ENCODE measurements at places on chromosomes 6 and 20. TPM values are rescaled to one million over a fixed set of nuclear protein-coding genes. Genes with fewer than 3 reads are reported as not detected.

DNA sequence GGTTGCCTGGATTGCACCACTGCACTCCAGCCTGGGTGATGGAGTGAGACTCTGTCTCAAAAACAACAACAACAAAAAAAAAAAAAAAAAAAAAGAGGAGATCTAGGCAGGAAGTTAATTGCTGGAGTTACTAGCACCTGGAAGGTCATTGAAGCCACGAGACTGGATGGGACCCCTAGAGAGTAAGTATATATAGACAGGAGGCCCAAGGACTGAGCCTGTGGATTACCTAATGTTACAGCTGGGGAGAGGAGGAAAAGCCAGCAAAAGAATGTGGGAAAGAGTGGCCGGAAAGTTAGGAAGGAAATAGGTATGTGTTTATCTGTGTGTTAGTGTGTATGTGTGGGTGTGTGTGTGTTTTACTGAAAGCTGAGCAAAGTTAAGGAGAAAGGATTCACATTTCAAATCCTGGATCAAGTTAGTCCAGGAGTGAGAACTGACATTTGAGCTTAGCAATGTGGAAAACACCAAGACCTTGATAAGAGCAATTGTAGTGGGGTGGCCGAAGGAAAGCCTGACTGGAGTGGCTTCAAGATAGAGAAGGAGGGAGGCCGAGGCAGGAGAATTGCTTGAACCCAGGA is 38.4 kb downstream of the ANKRD6 start:
- no peak overlapping the region for H3K27ac ChIP-seq
- H3K27me3 ChIP-seq: no peaks in the 10 kb centered on the region
- no peak for DNase-seq
- H3K4me1 ChIP-seq: no peaks in the 10 kb centered on the region
- H3K36me3 ChIP-seq: no peaks in the 10 kb centered on the region

- H3K27ac ChIP-seq: no peak overlapping the region
- no peaks in the 10 kb centered on the region for H3K27me3 ChIP-seq
- DNase-seq: no peak
- H3K4me1 ChIP-seq: no peaks in the 10 kb centered on the region
- no peak overlapping the region for H3K4me3 ChIP-seq
Measured at GRCh38 chr6:38783443-38784228, 68.5 kb downstream of the DNAH8 start.

DNA sequence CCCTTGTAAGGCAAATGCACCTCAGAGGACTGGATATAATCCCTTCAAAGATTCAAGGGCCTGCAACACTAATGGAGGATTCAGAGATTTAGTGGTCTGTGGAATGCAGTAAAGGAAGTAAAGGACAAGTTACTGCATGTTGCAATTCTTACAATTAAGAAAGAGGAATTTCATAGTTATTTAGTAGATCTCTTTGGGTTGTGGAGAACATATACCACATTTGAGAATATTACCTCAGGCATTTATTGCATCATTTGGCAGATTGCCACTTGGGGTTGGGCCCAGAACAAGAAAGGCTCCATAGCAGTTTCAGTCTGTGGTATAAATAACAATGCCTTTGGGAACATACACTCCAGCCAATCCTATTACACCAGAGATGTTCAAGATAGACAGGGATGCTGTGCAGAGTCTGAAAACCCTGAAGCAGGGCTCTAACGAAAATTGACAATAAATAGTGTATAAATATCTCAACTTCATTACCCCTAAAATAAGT is 20.9 kb upstream of the EPM2A start:
- H3K27me3 ChIP-seq: no peaks in the 10 kb centered on the region
- no peaks in the 10 kb centered on the region for H3K36me3 ChIP-seq
- no peaks in the 10 kb centered on the region for H3K4me1 ChIP-seq
- H3K27ac ChIP-seq: no peak overlapping the region
- no peak for DNase-seq

GRCh38 chr20:4434681-4435080 is 287.0 kb upstream of the PRND start:
- no peaks in the 10 kb centered on the region for H3K36me3 ChIP-seq
- H3K27me3 ChIP-seq: no peaks in the 10 kb centered on the region
- H3K27ac ChIP-seq: no peak overlapping the region
- DNase-seq: no peak
- no peaks in the 10 kb centered on the region for H3K4me1 ChIP-seq
- H3K4me3 ChIP-seq: no peak overlapping the region

DNA sequence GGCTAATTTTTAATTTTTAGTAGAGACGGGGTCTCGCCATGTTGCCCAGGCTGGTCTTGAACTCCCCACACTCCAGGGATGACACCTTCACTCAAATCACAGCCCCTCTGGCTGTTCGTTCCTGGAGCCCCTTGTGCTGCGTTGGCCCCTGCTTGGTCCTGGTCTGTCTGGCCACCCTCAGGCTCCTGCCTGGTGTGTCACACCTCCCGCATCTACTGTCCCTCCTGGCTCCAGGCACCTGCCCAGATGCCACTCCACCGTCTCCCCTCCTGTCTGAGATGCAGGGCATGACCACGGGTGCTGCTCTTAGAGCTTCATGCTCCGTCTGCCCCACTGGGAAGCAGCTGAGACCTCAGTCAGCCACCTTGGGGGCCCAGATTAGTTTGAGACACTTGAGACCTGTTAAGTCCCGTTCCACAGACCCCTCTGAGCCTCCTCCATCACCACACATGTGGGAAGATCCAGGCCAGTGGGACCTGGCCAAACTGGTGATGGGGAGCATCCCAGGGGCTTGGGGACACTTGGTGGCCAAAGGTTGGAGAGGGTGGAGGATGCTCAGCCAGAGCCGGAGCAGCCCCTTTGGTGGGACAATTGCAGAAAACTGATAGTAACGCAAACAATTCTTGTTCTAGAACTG is 21.9 kb upstream of the NPBWR2 start:
- DNase-seq: peak; percentile 42
- no peaks in the 10 kb centered on the region for H3K36me3 ChIP-seq
- no peak overlapping the region for H3K4me3 ChIP-seq
- H3K4me1 ChIP-seq: no peaks in the 10 kb centered on the region

DNA sequence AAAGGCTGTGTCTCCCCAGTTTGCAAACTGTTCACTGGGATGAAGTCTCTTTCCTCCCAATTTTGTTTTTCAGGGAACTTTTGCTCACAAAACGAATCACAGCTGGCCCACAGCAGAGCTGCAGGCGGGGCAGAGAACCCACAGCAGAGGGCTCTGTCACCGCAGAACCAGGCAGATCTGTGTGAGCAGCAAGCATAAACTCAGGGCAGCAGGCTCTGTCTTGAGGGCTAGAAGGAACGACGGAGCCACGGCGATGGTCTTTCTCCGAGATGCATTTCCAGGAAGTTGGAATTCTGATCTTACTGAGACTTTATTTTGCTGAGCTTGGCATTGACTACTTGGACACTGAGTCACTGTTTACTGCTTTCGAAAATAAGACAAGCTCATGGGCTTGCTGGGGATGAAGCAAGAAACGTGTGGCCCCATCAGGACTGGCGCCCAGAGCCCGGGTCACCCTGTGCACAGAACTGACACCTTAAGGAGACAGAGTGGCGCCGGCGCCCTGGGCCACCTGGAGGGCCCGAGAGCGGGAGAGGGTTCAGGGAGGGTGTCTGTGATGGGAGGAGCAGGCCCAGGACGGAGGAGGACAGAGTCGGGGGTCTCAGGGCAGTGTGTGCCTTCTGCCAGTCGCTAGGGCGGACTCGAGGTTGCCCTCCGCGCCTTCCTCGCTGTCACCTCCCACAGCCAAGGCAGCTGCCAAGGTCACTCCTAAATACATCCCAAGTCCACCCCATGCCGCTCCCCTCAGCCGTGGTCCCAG is 106.3 kb upstream of the NXT1 start:
- no peak overlapping the region for H3K4me3 ChIP-seq
- H3K27ac ChIP-seq: no peak overlapping the region
- DNase-seq: no peak

DNA sequence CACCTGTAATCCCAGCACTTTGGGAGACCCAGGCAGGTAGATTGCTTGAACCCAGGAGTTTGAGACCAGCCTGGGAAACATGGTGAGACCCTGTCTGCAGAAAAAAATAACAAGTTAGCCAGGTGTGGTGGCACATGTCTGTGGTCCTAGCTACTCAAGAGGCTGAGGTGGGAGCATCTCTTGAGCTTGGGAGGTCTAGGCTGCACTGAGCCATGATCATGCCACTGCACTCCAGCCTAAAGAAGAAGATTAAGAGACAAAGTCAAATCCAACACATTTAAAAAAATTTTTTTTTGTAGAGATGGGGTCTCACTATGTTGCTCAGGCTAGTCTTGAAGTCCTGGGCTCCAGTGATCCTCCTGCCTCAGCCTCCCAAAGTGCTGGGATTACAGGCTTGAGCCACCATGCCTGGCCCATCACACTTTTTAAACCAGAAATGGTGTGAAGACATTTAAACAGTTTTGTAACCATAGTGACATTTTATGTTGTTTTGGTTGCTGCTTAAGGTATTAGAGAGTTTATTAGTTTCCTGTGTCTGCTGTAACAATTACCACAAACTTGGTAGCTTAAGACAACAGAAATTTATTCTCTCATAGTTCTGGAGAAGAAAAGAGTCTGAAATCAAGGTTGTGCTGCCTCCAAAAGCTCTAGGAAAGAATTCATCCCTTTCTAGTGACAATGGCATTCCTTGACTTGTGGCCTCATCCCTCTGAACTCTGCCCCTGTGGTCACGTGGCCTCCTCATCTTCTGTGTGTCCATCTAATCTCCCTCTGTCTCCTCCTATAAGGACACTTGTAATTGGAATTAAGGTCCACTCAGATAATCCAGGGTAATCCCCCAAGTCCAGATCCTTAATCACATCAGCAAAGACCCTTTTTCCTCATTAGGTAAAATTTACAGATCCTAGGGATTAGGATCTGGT is 104.6 kb upstream of the TNFAIP3 start:
- H3K4me1 ChIP-seq: no peaks in the 10 kb centered on the region
- no peak for DNase-seq
- no peak overlapping the region for H3K27ac ChIP-seq
- H3K27me3 ChIP-seq: no peaks in the 10 kb centered on the region

- H3K27ac ChIP-seq: no peak overlapping the region
- H3K27me3 ChIP-seq: no peaks in the 10 kb centered on the region
- no peak overlapping the region for H3K4me3 ChIP-seq
- H3K36me3 ChIP-seq: no peaks in the 10 kb centered on the region
- H3K4me1 ChIP-seq: no peaks in the 10 kb centered on the region
- no peak for DNase-seq
Measured at GRCh38 chr6:47288267-47289090, 21.2 kb downstream of the TNFRSF21 start.

DNA sequence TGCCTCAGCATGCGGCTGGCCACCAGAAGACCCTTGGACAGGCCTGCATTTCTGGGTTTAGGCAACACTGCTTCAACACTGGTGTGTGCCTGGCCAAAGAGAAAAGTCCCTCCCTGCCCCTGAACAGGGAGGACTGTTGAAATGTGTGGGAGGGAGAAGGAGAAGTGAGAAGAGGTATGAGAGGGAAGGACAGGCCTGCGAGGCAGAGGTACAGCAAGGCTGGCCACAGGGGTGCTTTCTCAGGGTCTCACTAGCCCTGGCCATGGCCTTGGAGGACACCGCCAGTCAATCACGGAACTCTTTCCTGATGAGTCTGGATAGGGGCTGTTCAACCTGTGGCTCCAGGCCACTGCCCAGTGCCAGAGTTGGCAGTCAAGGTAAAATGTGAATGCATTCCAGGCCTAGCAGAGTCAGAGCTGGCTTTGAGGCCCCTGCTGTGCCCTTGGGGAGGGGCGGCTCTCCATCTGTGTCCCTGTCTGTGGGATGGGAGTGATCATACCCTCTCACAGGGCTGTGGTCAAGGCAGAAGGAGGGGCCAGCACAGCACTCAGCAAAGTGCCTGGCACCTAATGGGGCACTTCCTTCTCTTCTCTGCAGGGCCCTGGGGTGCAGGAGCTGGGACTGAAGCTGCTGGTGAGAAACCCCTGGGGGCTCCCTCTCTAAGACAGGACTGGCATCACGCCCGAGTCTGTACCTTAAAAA is 43.2 kb upstream of the CDH22 start:
- no peak overlapping the region for H3K4me3 ChIP-seq
- H3K36me3 ChIP-seq: peaks cover 19% of the 10 kb centered on the region
- no peak overlapping the region for H3K27ac ChIP-seq
- H3K4me1 ChIP-seq: no peaks in the 10 kb centered on the region
- no peak for DNase-seq

DNA sequence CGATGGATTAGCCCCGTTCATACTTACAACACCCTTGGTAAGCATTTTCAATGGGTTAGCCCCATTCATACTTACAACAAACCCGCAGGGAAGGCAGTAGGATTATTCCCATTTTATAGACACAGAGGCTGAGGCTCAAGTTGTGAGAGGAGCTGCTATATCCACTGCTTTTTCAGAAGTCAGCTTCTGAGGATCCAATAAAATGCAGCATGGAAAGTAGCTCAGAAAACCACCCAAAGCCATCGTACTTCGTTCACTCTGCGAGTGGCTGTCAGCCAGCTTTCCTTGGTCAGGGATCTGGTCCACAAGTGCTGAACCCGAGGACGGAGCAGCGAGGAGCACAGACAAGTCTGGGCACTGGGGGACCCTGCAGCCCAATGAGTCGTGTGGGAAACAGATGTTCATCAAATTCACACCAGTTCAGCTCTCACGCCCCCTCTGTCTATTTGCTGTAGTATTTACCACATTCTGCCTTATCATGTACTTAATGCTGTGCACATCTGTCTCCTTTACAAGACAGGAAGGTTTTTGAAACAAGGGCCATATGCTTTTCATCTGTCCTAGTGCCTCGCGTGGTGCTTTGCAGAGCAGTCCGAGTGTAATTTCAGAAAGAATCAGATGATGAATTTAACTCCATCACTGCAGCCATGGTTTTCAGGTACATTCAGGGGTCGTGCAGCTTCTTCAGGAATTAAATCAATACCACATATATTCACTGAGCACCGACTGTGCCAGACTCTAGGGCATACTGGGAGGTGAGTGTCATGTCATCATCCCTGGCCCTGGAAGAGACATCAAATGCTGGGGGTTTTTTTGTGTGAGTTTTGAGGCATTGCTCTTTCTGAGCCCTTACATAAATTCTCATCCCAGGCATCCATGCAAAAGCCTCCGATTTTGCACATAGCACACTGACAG is 256.9 kb downstream of the CDH26 start:
- H3K4me3 ChIP-seq: no peak overlapping the region
- no peaks in the 10 kb centered on the region for H3K36me3 ChIP-seq
- H3K4me1 ChIP-seq: no peaks in the 10 kb centered on the region
- H3K27me3 ChIP-seq: no peaks in the 10 kb centered on the region

DNA sequence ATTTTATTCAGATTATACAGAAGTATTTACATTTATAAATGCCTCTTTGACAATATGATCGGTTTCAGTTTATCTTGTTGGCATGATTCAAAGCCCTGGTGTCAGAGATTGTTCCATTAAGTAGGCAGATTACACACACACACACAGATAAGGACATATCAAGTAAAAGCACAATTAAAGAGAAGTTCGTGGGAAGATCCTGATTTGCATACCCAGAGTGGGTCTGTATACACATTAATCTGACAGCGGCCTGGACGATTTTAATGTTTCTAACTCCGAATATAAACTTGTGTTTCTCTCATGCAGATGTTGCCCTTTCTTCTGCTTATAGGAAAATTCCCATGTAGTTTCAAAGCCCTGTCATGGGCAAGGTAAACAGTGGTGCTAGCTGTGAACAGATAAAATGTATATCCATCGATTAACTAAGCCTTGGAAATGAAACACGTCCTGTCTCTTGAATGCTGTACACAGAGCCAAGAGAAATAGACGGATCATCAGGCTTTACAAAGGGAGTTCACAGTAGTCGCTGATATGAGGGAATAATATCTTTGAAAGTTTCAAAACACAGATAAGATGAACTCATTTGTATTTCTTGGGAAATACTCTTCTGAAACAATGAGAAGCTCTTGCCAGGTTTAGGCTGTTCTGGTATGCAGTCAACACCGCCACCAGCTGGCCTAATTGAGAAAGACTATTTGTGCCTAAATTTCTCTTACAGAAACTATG is 108.2 kb upstream of the GMDS start:
- H3K27ac ChIP-seq: peak overlapping the region; percentile 19
- peaks cover 7% of the 10 kb centered on the region for H3K4me1 ChIP-seq
- no peaks in the 10 kb centered on the region for H3K27me3 ChIP-seq

Gene GSTA1
- 73.4 TPM for polyA plus RNA-seq

Gene KIAA1755
- polyA plus RNA-seq: 1.7 TPM

Gene BPI
- not detected for polyA plus RNA-seq

Gene FNDC11
- polyA plus RNA-seq: 0.35 TPM
